ENCODE measurements at places on chromosomes 11 and 22.

- no peak for DNase-seq
These were observed 214.2 kb downstream of the LARGE1 start for GRCh38 chr22:33706100-33706499.

GRCh38 chr22:16608931-16609330 lies 16.3 kb upstream of the CCT8L2 start:
- no peak for DNase-seq

DNA sequence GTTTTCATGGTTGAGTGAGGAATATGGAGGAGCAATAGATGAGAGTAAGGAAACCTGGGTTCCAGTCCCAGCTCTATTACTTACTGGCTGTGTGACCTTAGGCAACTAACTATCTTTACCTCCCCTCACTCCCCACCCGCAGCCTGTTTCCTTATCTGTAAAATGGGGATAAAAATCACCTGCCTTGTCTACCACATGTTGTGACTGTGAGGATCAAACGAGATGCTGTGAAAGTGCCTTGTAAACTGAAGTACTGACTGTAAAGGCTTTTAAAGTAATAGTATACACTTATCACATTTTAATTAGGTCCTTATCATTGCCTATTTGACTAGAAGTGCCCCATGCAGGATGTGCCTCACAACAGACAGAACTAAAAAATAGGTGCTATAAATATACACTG lies 18.9 kb upstream of the PPP2R1B start:
- DNase-seq: no peak

GRCh38 chr22:28183078-28183860 lies 264.2 kb upstream of the PITPNB start:
- peak; percentile 28 for DNase-seq

GRCh38 chr11:104653407-104653806 lies 244.9 kb downstream of the CASP12 start:
- no peak for DNase-seq

- peak; percentile 36 for DNase-seq
These were observed 46.7 kb downstream of the IGLL1 start for GRCh38 chr22:23533328-23533762.

GRCh38 chr22:31286360-31287255 lies 5.7 kb downstream of the PIK3IP1 start:
- no peak for DNase-seq

DNA sequence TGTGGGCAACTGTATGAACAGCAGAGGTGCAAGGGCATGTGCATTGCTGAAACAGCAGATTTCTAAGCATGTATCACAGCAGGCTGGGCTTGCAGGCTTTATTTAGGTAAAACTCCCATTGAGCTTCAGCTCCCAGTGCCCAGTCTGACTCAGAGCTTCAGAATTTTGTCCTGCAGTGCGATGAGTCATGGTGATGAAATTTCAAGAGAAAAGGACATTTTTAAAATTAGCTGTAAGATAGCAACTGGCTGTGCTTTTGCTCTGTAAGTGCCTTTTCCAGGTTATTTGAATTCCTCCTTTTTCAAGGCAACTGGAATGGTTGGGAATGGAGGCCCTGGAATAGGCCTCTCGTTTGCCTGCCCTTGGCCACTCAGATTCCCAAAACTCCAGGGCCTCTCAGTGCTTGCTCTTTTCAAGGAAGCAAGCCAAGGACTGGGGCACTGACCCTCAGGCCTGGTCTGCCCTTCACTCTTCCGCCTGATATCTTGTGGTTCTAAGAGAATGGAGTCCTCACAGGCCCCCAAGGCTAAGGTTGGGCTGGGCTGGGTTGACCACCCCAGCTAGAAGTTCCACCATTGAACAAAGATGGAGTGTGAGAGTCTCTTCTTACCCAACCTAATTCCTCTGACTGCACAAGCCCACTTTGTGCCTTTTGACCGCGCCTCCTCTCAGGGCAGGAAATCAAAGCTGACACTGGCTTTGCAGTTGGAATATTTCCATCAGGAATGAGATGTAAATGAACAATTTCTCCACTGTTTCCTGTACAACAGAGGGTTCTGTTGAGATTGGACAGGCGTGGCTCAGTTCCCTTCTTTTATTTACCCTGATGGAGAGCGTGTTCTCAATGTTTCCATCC lies 59.5 kb upstream of the PRSS23 start:
- peak; percentile 44 for DNase-seq

DNA sequence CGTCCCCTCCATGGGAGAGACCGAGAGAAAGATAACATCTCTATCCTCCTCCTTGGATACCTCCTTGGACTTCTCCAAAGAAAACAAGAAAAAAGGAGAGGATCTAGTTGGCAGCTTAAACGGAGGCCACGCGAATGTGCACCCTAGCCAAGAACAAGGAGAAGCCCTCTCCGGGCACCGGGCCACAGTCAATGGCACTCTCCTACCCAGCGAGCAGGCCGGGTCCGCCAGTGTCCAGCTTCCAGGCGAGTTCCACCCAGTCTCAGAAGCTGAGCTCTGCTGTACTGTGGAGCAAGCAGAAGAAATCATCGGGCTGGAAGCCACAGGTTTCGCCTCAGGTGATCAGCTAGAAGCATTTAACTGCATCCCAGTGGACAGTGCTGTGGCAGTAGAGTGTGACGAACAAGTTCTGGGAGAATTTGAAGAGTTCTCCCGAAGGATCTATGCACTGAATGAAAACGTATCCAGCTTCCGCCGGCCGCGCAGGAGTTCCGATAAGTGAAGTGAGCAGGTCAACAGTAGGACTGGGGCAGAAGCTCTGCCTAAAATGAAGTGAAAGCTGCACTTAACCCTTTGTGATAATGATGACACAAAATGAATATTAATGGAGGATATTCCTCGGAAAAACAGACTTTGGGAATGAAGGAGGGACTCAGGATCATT lies 65.3 kb downstream of the WNT11 start:
- no peak for DNase-seq

DNA sequence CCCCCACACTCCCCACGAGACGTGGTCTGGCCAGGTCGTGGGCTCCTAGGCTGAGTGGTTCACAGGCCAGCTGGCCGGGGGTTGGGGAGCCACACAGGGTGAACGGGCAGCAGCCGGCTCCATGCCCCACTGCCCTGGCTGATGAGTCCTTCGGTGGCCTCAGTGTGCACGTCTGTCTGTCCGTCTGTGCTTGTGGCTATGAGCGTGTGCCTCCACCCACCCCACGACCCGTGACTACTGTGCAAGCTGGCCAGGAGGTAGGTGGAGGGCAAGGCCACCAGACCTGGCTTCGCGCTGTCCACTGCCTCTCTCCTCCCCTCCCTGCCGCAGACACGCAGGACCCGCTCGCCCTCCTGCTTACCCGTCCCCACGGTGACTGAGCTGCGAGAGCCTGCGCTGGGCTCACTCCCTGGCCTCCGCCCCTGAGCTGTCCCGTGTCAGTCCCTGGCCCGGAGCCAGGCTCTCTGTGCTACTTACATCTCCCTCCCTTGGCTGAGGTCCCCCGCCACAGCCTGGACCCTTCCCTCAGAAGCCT lies 14.1 kb downstream of the CSDC2 start:
- no peak for DNase-seq

- no peak for DNase-seq
These were observed 63.4 kb downstream of the CACNG2 start for GRCh38 chr22:36640106-36640672.
